Fibroblast of skin of back (primary cell): ENCODE measurements at places on chromosomes 2 and 18.

- no peak for DNase-seq
Observed at GRCh38 chr2:70710038-70710690, 57.8 kb downstream of the ADD2 start.

GRCh38 chr2:7646661-7647060, 729.4 kb downstream of the RNF144A start:
- DNase-seq = no peak

GRCh38 chr18:23824669-23825068, 135.4 kb downstream of the LAMA3 start:
- no peak for DNase-seq

DNA sequence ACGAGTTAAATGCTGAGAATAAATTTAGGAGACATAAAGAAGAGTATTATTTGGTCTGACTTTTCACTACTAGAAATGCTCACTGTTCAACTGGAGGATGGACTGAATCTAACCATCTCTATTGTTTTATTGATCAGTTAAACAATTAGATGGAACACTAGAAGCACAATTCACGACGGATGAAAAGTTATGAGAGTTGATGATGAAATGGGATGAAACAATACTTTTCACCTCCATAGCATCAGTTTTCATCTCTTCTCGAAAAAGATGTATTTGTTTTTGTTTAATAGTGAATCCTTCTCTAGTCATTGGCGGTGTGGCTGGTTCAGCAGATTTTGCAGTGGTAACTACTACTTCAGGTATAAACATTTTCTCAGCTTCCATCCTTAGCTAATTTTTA, 19.3 kb downstream of the TTN start:
- no peak for DNase-seq

DNA sequence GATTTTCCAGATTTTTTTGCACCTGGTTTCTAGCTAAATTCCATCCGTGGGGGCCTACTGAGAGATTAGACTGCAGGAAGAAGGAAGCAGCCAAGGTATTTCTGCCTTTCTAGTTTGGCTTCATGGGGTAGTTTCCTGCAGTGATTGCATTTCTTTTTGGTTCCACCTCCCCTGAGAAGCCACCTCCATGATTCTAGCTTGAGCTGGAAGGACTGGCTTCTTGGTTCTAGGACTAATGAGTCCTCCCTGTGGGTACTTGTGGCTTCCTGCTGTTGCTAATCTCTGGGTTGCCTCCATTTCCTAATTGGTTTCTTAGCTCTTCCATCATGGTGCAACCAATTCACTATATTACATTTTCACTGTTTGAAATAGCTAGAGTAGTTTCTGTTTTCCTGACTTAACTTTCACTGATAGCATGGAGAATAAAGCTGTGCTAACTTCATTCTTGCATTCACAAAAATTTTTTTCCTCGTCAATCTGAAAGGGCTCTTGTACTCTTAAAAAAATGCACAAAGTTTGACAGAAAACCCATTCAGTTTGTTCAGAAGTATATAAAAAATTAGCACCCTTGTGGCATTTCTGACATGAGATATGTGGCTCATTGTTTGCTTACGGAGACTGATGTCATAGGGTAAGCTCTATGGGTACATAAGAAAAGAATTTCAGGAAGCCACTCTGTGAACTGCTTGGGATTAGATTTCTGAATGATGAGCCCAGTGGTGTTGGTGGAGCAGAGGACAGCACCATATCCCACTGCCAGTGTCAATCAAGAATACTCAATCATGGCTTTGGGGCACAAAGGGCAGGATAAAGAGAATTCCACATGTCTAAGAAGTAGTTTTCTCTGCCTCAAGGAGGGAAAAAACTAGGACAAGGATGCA, 242.8 kb upstream of the RBMS1 start:
- DNase-seq = peak; percentile 91

DNA sequence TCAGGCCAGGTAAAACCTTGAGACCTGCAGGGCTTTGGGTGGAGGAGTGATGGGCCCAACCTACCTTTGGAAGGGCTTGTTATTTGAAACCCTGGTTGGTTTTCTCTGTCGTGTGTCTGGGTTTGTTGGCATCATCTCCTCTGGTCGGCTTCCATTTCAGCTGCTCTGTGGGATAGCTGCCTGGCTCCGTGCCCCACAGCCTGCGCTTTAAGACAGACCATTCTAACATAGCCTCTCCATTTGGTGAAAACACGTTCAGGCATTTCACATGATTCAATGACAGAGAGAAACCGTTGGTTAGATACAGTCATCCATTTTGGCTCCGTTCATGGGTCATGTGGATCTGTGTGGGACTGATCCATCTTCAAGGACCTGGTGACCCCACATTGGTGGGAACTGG, 37.0 kb upstream of the LYPD6B start:
- DNase-seq = no peak

GRCh38 chr2:41725901-41726300, 321.9 kb upstream of the PKDCC start:
- no peak for DNase-seq

DNA sequence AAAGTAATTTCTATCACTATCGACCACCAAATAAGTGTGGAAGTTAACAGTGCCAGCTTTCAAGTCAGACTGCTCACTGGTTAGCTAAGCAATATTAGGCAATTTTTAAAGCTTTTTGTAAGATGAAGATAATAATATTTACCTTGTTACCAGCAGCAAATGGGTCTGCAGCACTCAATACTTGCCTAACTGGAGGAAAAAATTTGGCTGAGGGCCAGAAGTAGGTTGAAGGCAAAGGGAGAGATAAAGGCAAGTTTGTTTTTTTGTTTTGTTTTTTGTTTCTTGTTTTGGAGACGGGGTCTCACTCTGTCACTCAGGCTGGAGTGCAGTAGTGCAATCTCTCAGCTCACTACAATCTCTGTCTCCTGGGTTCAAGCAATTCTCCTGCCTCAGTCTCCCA, 675.9 kb downstream of the DPP10 start:
- DNase-seq = no peak

DNA sequence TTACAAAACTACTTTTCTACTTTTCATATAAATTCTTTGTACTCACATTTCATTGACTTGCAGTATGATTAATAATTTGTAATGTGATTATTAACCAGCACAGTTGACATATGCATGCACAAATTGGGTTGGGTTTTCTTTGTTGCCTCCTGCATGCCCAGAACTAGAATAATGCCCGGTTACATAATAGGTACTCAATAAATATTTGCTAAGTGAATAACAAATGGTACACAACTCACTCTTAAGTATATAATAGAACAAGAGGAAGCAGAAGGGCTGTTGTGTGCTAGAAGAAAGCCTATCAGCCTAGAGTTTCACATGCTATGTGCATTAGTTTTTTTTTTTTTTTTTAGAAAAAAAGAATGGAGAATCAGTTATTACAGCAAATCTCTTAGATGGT, 9.3 kb downstream of the RDH14 start:
- no peak for DNase-seq

DNA sequence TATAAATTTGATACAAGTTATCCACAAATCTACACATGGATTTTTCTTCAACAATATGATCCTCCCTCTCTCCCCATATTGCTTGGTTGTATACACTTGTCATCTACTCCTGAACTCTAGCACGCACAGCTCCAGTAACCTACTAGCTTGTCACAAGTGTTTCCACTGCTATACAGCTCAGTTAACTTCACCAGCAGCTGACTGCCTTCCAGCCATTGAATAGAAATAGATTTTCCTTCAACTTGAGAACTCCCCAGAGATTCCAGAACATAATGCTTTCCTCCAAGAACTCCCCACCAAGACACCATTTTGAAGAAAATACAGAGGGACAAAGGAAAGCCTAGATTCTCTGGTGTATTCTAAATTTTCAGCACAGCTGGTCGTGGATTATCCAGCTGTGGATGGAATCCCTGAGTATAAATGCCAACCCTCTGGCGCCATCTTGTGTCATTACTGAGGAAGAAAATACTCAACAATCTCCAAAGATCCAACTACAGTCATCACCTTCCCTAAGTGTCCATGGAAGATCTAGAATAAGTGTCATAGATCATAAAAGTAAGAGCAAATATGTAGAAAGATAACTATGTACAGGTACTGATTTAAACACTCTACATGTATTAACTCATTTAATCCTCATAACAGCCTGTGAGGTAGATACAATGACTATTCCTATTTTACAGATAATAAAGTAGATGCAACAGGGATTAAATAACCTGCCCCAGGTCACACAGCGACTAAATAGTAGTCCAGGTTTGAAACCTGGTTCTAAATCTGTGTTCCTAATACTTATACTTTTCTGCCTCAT, 156.7 kb downstream of the ARHGAP28 start:
- peak; percentile 59 for DNase-seq

DNA sequence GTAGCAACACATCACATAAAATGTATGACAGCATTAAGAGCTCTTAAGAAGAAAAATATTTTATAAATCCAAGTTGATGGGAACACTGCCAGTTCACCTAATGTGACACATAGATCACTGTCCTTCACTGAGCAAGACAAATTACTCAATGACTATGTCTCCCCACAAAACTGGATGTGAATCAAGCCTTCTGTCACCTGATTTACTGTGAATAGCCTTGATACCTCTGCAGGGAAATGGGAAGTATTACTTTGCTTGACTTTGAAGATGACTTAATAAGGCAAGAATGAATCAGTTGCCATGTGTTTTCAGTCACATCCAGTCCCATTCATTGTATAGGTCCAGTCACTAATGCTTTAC, 94.6 kb downstream of the NYAP2 start:
- no peak for DNase-seq

GRCh38 chr18:58886864-58887612, 22.4 kb downstream of the ZNF532 start:
- no peak for DNase-seq

DNA sequence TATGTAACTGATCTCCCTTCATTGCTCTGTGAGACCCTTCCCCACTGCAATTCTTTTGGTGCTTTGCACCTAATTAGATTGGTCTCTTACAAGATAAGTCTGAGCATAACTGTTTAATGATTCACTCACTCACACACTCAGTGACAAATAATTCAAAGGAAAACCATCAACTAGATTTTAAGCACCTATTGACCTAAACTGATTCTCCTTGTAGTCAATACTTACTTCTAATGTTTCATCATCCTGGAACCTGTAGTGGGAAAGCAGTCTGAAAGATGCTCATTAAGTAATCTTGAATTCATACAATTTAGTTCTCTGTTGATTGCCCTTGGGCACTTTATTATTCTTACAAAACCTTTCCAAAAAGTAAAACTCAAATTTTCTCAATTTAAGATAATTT, 74.3 kb upstream of the COL5A2 start:
- DNase-seq = no peak

GRCh38 chr2:176979981-176980710, 232.4 kb upstream of the HNRNPA3 start:
- no peak for DNase-seq
